ENCODE measurements at places on chromosomes 5 and 9.

DNA sequence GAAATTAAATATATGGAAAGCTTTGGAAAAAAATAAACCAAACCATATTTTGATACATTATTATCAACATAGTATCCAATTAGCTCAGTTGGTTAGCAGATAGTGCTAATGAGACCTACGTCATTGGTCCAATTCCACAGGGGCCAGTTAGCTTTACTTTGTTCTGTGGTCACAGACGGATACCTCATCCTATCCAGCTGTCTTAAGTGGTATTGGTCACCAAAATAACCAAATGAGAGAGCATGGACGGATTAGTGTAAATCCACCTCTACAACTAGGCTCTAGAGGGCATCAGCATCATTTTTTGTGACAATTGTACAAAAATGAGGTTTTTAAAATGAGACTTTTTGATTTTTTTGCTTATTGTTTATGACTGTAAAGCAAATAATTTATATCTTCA, 364.2 kb downstream of the KIAA0825 start:
- DNase-seq: no peak

DNA sequence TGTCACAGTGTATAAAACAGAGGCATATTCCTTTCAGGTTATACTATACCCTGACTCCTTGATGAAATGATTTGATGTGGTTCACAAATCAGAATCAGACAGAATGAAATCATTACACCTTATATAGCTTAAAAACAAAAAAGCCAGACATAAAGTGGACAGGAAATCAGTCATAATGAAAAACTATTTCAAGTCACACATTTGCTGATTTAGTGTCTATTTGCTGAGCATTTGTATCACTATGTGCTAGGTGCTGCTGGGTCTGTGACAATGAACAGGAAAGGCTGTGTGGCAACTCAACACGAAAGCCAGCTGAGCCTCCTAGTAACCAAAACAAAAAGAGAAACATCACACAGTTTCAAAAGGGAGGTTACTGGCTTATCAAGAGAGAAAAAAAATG, 194.0 kb downstream of the EFNA5 start:
- no peak for DNase-seq

GRCh38 chr5:80508844-80509243, 20.9 kb downstream of the FAM151B start:
- DNase-seq: no peak

DNA sequence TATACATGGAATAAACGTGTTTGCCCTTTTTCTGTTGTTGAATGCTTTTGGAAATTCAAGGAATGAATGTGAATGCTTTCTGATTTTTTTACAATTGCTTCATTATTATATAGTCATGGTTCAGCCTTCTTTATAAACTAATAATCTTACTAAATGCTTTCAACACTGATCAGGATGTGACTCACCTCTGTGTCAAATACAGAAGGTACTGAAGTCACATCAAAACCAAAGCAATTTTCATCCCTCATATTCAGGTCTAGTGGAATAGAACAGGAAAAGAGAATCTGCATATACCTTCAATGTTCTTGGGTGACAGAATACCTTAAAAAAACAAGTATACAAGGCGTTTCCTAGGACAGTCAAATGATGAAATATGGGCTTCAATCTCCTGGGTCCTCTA, 170.7 kb downstream of the PDE4D start:
- DNase-seq: no peak

GRCh38 chr5:78922879-78923621, 62.1 kb downstream of the ARSB start:
- DNase-seq: no peak

- peak; percentile 58 for DNase-seq
Measured at GRCh38 chr9:110752766-110753165, 84.2 kb downstream of the MUSK start.

GRCh38 chr5:28215091-28215490, 1176.7 kb upstream of the CDH9 start:
- no peak for DNase-seq

DNA sequence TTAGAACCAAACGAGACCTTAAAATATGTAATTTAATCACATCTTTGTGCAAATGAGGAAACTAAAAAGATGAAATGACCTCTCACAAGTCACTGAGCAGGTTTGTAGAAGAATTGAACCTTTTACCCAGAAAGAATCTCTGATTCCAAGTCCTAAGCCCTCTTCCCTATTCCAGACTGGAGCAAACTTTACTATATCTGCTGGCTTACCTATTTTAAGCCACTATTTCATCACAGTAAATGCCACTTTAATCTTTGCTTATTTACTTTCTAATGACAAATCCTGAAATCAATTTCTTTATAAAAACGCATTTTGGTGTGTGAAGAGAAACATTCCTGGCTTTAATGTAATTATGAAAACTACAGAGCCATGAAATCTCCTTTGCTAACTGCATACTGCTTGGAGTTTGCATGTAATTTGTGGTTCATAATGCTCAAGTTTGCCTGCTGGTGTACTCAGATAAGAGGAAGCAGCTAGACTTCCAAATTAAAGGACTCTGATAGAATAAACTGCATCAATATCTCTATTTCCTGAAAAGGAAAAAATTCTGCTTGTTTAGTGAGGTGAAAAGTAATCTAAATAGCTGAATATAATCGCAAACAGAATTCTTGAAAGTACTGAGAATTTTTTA, 121.2 kb downstream of the RAB3C start:
- DNase-seq: no peak

GRCh38 chr9:14066831-14067230, 247.1 kb downstream of the NFIB start:
- no peak for DNase-seq

DNA sequence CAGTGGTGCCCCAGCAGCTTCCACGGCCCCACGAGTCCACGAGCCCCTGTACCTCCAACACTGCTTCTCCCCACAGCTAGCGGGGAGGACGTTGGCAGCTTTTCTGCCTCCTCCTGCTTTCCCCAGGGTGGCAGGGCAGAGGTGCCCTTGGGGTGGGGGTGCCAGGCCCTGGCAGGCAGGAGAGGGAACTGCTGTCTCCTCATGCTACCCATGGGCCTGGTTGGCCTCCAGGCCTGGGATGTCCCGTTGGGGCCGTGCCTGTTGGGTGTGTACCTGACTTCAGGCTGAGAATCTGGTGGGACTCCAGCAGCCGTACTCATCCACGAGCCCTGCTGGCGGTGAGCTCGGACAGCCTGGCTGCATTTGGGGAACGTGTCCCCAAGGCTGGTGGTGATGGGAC, 27.3 kb downstream of the RXRA start:
- DNase-seq: no peak

GRCh38 chr9:126439402-126439765, 112.8 kb downstream of the MVB12B start:
- DNase-seq: peak; percentile 82

- peak; percentile 40 for DNase-seq
Measured at GRCh38 chr5:30040488-30041118, 1152.9 kb upstream of the CDH6 start.

GRCh38 chr9:124297551-124297901, 39.8 kb downstream of the NEK6 start:
- DNase-seq: peak; percentile 96

- DNase-seq: no peak
Measured at GRCh38 chr5:27818888-27819287, 780.5 kb upstream of the CDH9 start.

GRCh38 chr9:68927165-68927564, 86.7 kb downstream of the PRKACG start:
- no peak for DNase-seq

GRCh38 chr5:172953776-172954675, 5.2 kb upstream of the RPL26L1 start:
- DNase-seq: peak; percentile 82

- DNase-seq: no peak
Measured at GRCh38 chr5:175551266-175551665, 72.9 kb downstream of the SFXN1 start.

DNA sequence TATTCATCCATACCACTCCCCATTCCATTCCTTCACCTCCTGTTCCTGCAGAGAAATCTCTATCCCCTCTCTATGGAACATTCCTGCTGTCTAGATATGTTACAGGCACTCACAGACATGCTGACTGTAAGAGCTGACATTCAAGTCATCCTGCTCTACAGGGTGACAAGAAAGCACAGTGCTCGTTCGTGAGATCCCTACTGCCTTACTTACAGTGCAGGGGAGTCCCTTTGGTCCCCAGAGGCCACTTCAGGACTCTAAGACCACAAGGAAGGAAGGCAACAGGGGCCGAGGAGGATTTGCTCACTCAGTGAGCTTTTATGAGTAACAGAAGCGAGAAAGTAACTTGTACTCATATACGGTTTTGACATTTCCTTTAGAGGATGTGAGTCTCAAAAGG, 110.5 kb downstream of the GAS1 start:
- no peak for DNase-seq

DNA sequence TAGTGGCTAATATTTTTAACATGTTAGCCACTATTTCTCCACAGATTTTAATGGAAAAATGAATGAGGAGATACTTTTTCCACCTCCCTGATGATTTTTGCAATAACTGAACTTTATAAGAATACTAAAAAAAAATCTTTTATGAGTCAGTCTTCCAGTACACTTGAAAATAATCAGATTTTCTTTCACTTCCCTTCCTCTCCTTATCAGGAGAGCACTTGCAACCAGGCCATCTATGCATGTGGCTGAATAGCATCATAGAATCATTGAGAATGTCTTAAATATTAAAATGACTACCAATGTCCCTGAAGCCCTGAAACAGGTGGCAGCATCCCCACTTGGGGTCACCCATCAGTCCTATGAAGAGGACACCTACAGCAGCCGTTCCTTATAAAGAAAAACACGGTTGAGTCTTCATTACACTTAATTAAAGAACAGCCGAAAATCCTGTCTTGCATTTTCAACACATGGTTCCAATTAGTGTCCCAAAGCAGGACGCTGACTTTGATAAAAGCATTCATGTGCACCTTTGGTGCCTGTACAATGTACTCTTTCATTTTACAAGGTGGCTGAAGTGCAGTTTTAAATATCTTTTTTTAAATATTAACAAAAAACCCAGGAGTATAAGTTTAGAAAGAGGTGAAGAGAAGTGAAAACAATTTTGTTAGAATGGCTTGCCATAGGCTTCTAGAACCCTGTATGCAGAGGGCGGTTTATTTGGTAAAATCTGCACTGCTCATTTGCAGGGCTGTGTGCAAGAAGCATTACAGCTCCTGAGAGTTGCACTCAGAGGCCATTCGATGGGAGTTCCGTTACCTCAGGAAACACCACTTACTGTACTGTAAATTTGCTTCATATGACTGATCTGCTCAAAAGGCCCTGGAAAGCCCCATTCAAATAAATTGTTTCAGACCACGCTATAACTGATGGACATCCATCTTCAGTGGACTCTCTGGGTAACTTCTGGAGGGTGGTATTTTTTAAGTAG, 106.9 kb upstream of the VCAN start:
- DNase-seq: no peak

DNA sequence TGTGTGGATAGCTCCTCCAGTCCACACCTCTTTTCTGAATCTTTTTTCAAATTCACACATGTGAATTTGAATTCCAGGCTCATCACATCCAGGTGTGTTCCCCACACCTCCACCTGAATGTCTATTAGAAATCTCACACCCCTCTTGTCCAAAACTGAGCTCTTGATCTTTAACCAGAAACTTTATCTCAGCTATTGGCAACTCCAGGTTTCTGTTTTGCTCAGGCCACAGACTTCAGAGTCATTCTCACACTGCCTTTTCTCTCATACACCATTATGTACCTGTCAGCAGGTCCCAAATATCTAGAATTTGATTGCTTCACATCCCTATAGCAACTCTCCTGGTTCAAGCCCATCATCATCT, 11.6 kb downstream of the NIPSNAP3B start:
- DNase-seq: no peak

DNA sequence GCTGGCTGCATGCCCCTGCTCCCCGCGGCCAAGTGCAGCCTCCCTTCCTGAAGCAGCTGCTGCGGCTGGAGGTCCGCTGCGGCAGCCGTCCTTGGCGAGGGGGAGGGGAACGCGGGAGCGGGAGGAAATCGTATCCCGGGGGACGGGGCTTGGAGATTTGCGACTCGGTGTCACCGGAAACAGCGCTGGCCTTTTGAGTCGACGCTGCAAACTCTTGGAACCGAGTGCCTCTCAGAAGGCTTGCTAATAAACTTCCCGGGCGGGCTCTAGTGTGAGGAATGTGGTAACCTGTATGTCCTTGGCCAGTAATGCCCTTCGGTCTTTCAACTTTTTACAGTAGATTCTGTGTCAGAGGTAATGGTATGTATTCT, 82.7 kb downstream of the PTPDC1 start:
- no peak for DNase-seq

All from GM03348 (cell line).